ENCODE measurements at places on chromosomes 4 and X.

DNA sequence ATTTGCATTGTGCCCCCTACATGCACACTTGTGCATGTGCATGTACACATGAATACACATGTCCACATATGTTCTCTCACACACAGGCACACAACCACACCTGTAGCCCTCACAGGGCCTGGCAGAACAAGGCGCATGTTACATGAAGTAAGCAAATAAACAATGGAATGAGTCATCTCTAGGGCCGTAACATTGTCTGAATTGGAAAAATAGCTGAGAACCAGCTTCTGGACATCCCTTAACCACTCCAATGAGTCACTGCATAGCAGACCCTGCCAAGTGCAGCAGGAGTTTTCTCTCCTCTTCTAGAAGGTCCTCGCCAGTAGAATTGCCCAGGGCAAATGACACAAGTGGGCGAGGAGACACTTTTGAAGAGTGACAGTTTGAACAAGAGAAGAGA, 66.1 kb downstream of the MAGEA10 start:
- no peak for DNase-seq

GRCh38 chr4:56289934-56290333, 97.4 kb downstream of the AASDH start:
- no peak for DNase-seq

GRCh38 chrX:37905436-37906147, 58.2 kb upstream of the DYNLT3 start:
- DNase-seq = no peak

DNA sequence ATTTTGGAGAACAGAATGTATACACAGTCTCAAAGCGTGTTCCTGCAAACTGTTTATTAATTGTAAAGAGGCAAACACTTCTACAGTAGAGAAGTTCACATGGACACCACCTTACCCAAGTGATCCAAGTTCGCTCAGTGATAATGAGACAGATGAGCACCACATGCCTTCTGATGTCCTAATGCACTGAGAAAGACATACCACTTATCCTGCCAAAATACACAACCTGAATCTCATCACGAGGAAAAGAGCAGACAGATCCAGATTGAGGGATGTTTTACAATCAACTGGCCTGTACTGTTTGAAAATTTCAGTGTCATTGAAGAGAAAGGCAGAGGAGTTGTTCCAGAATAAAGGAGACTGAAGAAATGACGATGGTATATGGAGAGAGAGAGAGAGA, 12.4 kb downstream of the PPEF1 start:
- DNase-seq = no peak

DNA sequence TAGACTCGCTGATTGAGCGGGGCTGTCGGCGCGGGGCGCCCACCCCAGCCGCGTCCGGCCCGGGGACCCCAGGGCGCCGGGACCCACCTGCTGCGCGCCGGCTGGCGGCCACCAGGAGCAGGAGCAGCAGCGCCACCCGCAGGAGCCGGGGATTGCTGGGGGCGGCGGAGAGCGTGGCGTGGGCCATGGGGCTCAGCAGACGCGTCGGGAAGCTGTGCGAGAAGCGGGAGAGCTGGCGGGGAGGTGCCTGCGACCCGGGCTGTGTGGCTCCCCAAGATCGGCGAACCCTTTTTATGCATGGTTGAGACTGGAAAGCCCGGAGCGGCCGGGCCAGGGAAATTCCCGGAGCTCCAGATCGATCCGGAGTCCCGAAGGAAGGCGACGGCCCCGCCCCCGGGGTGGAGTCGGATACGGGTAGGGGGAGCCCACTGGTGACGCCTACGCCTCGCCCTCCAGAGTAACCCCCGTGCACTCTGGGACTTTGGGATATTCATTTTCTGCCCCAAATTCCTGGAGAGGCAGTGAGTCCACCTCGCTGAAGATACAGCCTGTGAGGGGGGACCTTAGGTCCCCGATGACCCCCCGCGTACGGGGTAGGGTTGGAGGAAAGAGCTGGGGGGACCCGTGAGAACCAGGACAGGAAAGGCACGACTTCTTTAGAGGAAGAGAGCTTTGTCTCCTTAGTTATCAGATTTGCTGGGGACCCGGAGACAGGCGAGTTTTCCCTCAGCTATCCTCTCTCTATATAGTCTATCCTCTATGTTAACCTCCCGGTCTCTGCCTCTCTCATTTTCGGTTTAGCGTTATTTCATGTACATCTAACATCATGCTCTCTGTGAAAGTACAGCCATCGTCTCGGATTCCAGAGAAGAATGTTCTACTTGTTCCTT, at the start of gene CXCL3:
TSS of gene CXCL3 (minus strand) at position 265 of the 890 bp plus-strand sequence. CDS start at position 187, 78 bp downstream.
- DNase-seq = peak; percentile 61

GRCh38 chr4:140091305-140091704, 62.7 kb downstream of the MAML3 start:
- DNase-seq = no peak

DNA sequence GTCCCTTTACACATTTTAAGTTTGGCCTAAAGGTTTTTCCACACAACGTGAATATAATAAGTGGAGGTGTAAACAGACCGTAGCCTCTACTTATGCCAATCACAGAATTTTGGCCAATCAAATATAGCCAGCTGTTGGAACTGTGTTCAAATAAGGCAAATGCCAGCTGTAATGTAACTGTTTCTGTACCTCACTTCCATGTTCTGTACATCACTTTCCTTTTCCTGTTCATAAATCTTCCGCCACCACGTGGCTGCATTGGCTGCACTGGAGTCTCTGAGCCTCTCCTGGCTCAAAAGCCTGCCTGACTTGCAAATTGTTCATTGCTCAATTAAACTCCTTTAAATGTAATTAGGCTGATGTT, 105.1 kb upstream of the SMIM31 start:
- no peak for DNase-seq

GRCh38 chr4:147644471-147644870, 27.3 kb downstream of the TMEM184C start:
- no peak for DNase-seq

GRCh38 chr4:110504084-110504435, 28.1 kb downstream of the ENPEP start:
- DNase-seq = no peak

DNA sequence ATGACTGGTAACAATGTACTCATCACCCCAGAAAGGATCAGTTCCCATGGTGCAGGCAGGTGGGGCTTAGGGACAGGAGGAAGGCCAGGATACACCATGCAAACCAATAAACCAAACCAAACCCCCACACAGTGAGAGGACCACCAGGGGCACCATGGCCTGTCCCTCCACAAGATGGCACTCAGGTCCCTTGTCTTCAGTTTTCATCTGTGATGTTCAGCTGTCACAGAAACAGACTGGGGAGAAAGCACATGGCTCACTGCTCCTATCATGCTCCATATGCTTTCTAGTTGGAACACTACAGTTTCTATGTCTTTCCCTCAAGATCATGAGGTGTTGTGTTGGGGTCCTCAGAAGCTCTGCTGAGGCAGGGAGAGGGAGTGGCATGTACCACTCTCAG, 10.1 kb downstream of the HS3ST1 start:
- no peak for DNase-seq

GRCh38 chr4:120314969-120315368, 248.3 kb upstream of the MAD2L1 start:
- DNase-seq = no peak

DNA sequence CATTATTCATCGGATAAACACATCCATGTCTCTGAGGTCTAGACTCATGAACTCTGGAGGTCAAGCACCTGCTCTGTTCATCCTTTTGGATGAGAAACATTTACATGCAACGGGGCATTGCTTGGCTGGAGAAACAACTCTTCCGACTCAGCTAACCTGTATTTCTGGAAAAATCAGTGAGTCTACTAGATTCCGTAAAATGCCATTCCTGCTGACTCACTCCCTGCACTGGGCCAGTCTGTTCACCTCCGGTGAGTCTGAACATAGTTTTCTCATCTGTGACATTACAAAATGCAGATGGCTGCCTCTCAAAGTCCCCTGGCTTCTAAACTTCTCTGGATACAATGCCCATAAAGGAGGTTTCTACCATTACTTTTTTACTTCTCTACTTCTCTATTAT, 185.7 kb upstream of the HS3ST1 start:
- DNase-seq = no peak

- DNase-seq = no peak
Observed at GRCh38 chr4:150106886-150107285, 28.6 kb downstream of the DCLK2 start.

- no peak for DNase-seq
Observed at GRCh38 chrX:9707306-9708033, 58.2 kb downstream of the GPR143 start.

- DNase-seq = peak; percentile 34
Observed at GRCh38 chr4:83644677-83645659, 109.1 kb downstream of the GPAT3 start.

Data from right lung (tissue), 10 donors.